ENCODE measurements at places on chromosomes 2 and 18.

DNA sequence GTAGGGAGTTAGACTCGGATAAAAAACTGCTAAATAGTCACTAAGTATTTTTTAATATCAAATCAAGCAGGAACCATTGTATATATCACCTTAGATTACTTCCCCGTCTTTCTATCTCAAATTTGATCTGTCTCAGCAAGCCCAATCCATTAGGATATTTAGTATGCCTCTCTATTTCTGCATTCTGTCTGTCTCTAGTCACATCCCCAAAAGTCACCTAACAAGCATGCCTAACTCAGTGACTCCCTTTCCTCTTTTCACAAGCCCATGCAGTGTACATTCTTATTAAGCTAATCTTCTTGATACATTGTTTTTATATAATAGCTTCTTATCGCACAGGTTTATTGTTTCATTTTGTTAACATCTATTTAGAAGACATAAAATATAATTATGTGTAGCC lies 57.8 kb downstream of the PDE1A start:
- DNase-seq, result no peak

GRCh38 chr18:31057051-31057450 lies 14.5 kb upstream of the DSC3 start:
- no peak for DNase-seq

- no peak for DNase-seq
These were observed 150.1 kb upstream of the RIOK3 start for GRCh38 chr18:23302851-23303527.

DNA sequence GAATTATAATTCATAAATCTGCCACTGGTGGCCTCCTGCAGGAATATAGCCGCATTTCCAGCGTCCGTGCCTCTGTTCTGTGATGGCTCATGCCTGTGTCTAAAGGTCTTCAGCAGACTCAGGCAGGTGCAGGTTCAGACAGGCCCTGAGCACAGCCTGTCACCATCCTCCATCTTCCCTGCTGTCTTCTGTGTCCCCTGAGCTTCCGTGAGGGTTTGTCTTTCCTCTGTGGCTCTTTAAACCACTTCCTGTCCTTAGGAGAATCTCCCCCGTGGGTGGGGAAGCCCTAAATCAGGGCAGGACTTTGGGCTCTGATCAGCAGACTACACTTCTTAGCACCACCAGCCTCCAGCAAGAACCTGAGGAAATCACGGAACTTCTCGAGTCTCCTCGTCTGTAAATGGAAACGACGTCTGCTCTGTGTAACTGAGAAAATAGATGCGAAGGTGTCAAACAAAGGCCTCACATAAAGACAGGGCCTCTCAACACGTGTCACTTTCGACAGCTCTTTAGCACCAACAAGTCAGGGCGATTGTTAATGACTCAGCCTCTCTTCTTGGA lies 24.1 kb upstream of the NFATC1 start:
- DNase-seq, result no peak

- DNase-seq, result no peak
These were observed 39.4 kb downstream of the MYOM1 start for GRCh38 chr18:3180325-3180724.
